ENCODE measurements at places on chromosomes 11 and 22.
A peak's percentile ranks its signal among the peaks of the same experiment; 100 is the strongest.

DNA sequence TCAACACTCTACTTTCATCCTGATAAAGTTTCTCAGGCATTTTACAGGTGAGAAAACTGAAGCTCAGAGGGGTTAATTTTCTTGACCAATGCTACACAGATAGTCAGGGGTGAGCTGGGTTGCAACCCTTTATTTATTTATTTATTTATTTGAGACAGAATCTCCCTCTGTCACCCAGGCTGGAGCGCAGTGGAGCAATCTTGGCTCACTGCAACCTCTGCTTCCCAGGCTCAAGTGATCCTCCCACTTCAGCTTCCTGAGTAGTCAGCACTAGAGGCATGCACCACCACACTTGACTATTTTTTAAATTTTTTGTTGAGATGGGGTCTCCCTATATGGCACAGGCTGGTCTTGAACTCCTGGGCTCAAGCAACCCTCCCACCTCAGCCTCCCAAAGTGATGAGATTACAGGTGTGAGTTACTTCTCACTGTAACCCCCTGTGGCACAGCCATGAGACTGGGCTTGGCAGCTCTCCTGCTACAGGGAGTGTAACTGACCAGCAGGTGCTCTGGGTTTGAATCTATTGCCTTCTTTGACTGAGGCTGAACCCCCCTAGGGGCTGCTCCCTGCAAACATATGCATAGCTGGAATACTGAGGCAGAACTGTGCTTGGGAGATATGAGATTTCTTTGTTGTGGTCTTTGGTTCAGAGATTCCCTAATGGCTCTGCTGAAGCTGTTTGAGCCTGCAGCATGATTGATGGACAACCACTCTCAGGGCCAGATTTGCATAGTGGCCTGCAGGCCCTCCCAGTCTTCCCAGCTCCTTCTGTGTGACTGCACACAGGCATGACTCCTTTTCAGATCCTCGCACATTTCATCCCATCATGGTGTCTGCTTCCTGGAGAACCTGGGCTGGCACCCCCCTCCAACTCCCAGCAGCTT lies 6.1 kb downstream of the C11orf96 start:
- no peak for DNase-seq

DNA sequence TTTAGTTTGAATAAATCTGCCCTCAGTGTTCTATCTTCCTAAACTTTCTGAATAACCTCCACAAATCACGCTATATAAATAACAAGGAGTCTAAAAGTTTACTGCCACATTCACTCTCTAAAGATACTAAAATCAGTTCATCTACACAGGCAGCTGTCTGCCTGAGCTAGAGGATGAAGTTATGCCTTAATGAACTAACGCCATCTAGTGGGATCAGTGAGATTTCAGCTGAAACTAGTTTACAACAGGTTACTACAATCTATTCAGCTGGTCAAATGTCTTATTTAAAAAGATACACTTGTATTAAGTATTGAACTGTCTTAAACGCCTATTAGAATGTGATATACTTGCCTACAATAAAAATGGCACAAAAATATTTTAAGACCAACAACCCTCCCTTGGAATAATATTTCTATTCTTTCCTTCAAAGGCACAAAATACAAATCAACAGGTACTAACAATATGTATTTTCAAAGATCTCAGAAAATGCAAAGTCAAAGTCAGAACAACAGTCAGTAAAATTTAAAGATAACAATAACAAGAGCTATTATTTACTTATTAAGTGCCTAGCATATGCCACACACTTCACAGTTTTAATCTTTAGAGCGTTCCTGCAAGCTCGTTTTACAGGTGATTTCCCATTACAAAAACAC lies 84.1 kb downstream of the LARGE2 start:
- peak; percentile 70 for DNase-seq

GRCh38 chr11:12214751-12215150 lies 104.4 kb downstream of the MICAL2 start:
- no peak for DNase-seq

GRCh38 chr11:8002676-8003075 lies 15.5 kb downstream of the EIF3F start:
- no peak for DNase-seq

- DNase-seq = no peak
Measured at GRCh38 chr11:119088406-119088805, 3.7 kb downstream of the HMBS start.

- no peak for DNase-seq
Measured at GRCh38 chr11:116865696-116866095, 28.3 kb upstream of the APOA1 start.

- no peak for DNase-seq
Measured at GRCh38 chr11:122422682-122423081, 232.8 kb upstream of the UBASH3B start.

DNA sequence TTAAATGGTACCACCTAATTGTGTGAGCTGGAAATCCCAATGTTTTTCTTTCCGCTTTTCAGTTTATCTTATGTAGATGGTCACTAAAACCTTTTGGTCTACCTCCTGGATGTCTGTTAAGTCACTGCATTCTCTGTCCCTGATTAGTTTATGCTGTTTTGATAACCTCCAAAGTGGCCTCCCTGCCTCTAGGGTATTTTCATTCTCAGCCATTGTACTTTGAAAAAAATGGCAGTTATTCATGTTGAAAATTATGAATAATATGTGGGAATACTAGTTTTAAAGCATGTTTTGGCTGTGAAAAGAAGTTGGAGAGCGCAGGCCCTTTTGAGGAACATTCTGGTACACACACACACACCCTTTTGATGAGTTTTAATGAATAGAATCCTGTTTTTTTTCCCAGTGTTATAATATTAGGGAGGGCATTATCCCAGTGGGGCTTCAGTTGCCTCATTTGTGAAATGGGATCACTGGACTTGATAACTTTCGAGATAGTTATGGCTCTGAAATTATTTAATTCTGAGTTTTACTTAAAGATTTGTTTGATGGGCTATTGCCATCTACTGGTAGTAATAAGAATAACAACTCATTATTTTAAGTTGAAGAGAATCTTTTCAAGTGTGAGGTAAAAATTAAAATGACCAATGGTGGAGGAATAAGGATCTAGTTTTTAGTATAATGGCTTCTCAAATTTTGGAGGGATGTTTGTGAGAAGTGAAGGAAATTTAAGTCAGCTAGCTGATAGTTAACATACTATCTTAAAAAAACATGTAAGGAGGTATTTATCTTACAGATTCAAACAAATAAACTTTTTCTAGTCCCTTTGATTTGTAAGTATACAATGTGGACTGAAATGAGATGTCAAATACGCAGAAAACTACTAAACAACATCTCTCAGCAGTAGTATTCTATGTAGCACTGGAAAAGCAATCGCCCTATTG lies 3.9 kb downstream of the FDX1 start:
- DNase-seq = peak; percentile 64

DNA sequence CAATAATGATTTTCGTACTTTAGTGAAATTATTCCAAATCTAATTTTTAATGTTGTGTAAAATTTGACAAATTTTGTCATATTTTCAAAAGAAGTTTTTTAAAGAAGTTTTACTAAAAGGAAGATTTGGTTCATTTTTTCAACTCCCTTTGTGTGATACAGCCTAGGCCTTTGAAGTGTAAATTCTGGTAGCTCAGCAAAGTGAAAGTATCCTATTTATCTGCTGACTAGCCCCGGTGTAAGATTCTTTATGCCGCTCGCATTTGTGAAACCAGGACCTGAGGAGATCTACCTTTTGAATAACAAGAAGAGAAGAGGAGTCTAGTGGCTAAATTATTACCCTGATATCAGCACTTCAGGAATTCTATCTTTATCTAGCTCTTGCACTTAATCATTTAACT lies 177.4 kb downstream of the JRKL start:
- no peak for DNase-seq

DNA sequence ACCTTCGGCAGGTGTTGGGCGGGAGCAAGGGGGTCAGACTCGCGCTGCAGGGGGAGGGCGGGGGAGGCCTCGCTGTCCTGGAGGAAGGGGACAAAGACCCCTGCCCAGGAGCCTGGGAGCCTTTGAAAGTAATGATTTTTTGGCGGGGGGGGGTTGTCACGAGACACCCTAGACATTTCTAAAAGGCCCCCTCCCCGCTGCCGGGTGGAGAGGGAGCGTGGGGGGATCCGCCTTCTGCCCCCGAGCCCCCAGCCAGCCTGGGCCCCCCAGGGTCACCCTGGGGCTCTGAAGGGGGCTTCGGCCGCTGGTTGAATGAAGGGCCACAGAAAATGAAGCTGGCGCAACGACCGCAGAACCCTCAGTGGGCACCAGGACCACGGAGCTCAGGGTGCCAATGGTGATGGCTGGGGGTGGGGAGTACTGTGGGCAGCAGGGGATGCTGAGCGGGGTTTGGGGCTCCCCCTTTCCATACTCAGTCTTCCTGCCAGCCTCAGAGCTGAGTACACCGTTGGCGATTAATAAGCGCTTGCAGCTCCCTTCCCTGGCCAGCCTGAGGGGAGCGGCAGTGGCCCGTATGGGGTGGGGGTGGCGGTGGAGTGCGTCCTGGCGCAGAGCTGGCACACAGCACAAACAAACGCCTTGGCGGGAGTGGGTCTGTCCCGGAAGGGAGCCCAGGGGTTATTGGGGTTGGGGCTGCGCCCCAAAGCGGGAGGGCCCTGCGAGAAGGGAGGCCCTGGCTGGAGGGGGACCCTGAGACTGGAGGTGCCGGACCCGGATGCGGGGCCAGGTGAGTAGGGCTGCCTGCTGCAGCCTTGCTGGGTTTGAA lies 1.2 kb upstream of the DUSP8 start:
- DNase-seq = no peak

- DNase-seq = no peak
Measured at GRCh38 chr22:45465633-45466032, 37.0 kb upstream of the FBLN1 start.

DNA sequence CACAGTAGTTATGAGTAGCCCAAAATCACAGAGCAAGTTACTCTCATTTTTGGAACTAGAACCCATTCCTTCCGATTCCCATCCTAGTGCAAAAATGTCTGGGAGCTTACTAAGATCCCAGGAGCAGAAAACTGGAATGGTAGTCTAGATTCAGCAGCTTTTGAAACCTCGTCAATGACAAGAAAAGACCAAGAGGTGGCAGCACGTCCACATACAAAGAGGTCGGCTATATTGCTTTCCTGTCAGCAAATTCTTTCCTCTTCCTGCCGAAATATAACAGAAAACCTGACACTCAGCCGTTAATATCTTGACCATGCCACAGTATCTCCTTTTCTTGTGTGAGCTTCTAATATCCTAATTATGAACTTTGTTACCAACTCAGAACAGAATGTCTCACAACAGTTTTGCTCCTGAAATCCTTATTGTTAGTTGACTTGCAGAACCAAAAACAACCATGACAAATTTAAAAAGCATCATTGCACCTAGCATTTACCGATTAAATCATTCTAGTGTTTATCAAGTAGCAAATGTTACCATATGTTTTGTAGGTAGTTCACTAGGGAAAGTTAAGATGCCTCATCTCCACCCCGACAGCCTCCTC lies 92.8 kb upstream of the OR9G4 start:
- peak; percentile 60 for DNase-seq

DNA sequence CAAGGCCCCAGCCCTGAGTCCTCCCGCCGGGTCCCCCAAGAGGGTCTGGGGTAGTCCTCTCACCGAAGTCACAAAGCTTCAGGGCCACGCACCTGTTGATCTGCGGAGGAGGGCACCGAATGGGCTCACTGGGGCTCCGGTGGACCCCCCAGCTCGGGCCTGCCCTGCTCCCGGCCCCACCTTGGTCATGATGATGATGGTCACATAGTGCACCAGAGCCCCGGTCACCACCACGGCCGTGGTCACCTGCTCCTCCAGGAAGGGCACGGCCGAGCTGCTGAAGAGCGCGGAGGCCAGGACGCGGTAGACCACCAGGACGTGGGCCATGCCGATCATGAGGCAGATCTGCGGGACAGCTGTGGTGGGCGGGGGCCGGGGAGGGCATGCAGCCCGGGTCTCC lies 13.5 kb upstream of the SIGIRR start:
- DNase-seq = no peak

DNA sequence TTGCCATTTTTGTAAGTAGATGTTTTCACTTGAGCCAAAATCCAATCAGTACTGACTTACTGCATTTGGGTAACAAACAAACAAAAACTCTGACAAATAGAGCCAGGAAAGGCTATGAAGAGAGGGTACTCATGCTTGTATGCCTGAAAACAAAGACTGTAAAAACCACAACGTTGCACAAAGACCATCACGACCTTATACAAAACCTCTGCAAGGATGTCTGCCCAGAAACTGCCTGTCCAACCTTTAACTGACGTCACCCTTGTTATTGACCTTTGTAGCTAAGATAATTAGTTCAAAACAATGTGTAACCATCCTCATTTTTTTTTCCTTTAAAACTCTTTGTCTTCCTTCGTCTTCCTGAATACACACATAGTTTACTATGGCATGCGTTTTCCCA lies 804 bp upstream of the CREBZF start:
- no peak for DNase-seq

DNA sequence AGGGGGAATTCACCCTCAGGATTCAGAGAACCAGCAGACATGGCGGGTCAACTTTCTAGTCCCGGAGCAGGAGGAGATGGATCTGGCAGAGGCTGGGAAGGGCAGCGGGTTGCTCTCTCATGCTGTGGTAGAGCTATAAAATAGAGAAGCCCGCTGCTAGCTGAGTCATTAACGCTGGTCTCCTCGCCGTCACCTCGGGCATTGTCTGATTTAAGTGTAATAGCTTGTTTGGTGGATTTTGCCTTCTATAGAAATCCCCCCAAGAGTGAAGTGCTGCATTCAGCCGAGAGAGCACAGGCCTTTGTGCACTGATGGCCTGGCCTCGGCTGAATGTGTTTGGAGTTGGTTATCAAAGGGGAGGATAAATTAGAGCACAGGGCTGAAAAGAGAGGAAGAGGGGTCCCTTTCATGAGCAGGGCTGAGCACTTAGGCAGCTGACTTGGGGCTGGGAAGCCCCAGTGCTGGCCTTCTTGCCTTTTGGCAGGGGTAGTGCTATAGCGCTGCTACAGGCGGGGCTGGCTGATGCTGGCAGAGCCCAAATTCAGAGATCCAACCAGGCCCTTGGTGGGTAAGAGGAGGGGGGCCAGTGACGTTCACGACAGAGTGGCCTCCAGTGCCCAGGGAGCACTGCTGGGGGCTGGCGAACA lies 161.1 kb upstream of the CADM1 start:
- DNase-seq = no peak

DNA sequence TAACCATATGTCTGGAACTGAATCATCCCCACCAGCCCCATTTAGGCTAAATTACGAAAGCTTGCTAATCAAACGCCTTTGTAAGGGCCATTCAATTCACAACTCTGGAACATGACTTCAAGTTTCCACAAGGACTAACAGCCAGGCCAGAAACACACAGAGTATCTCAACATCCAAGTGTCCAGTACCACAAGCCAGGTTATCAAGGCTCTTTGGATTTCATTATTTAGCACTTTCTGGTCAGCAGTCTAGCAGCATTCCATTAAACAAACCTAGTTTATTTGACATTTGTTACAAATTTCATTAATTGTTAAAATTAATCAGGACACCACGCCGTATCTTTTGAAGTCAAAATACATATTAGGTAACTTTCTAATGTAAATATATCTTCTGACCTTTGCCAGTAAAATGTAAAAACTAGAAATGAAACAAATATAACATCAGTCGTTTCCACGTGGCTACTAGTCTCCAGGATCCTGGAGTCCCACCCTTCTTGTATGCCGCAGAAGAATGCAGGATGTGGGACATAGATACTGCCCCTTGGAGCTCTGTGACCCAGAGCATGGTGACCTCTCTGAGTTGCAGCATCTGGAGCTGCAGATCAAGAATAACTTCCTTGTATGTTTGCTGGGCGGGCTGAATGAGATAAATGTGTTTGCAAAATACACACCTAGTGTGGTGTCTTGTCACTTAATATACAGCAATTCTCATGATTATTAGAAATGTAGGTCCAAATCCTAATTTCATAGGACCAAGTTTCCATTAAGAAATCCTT lies 64.7 kb downstream of the MPPED2 start:
- DNase-seq = no peak

All from inflammatory macrophage (primary cell).